ENCODE measurements at places on chromosomes 6 and 20. TPM values are rescaled to one million over a fixed set of nuclear protein-coding genes. Genes with fewer than 3 reads are reported as not detected.

The PPP1R3G gene
- total RNA-seq, result not detected

The PNLDC1 gene
- 0.57 TPM for total RNA-seq

The MMP24 gene
- not detected for total RNA-seq

The DNAH8 gene
- total RNA-seq, result 0.04 TPM

The BHLHE23 gene
- not detected for total RNA-seq

The ARMC12 gene
- total RNA-seq, result 0.42 TPM

Measured in activated CD8-positive, alpha-beta memory T cell treated with anti-CD3 and anti-CD28 coated beads for 36 hours (primary cell).